CD4-positive, alpha-beta T cell (primary cell): ENCODE measurements at places on chromosomes 13 and 19. TPM values are rescaled to one million over a fixed set of nuclear protein-coding genes. Genes with fewer than 3 reads are reported as not detected.

DNA sequence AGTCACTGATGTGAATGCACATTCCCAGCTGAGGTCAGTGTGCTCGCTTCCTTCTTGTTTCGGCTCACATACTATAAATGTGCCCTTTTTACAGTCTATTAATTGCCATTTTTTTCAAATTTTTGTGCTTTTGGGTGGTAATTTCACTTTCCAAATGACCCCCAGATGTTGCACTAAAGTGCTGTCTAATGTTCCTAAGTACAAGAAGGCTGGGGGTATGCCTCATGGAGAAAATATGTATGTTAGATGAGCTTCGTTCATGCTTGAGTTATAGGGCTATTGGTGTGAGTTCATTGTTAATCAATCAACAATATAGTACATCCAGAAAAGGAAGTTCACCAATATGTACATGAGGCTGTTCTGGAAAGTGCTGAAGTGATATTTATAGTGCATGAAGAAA lies 84.7 kb downstream of the KL start:
- DNase-seq, result no peak

DNA sequence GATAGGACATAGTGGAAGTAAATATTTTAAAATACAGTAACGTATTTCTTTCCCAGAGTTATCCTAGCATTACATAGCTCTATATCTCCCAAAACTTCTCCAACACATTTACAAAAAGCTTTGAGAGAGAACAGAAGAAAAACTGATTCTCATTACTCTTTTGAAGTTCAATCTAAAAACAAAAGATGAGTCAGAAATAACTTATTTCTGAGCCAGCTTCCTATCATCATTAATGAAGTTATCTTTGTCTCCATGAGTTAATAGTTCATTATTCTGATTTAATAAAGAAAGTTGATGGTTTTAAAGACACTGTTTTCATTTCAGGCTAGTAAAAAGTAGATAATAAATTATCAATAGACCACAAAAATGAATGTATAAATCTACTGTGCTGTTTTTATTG lies 446.7 kb upstream of the SPRY2 start:
- DNase-seq, result no peak

- no peak for DNase-seq
Observed at GRCh38 chr19:55493052-55493644, 4.9 kb downstream of the SSC5D start.

Gene PARP4
- 29.5 TPM for total RNA-seq

Gene WDR87
- not detected for total RNA-seq

GRCh38 chr19:44685877-44686276 lies 13.1 kb upstream of the CEACAM16 start:
- DNase-seq, result no peak

Gene LYPD5
- total RNA-seq, result not detected

- no peak for DNase-seq
Observed at GRCh38 chr19:2266183-2266993, 10.2 kb upstream of the JSRP1 start.

GRCh38 chr19:13033244-13033643 lies 38.0 kb downstream of the NFIX start:
- no peak for DNase-seq

DNA sequence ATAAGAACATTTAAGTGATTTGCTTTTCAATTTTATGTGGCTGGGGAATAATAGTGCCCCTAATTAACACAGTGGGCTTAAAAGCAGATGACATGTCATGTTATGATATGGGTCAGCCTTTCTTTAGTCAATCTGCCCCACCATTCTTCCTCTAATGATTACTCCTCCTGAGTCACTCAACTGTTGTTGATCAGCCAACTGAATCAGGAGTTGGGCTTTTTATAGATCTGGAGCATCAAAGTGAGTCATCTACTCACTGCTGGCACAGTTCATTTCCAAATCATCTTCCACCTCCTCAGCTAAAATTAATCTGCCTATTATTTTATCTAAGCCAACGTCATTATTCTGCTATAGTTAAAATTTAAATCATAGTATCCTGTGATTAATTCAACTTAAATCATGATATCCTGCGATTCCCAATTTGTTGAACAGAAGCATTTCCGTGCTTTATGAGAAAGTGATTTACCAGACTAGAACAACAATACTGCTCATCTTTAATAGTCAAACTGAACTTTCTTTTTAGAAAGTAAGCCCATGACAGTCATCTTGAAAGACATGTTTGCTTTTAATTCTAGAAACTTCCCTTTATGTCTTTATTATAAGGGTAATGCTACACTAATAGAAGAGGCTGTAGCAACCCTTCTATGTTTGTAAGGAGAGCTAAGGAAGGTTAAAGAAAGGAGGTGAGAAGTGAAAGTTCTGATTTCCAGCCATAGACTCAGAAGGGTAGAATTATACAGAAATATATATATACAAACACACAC lies 551.4 kb downstream of the TBC1D4 start:
- no peak for DNase-seq

Gene SBK3
- not detected for total RNA-seq

- no peak for DNase-seq
Observed at GRCh38 chr19:40314656-40315055, 29.5 kb upstream of the AKT2 start.

DNA sequence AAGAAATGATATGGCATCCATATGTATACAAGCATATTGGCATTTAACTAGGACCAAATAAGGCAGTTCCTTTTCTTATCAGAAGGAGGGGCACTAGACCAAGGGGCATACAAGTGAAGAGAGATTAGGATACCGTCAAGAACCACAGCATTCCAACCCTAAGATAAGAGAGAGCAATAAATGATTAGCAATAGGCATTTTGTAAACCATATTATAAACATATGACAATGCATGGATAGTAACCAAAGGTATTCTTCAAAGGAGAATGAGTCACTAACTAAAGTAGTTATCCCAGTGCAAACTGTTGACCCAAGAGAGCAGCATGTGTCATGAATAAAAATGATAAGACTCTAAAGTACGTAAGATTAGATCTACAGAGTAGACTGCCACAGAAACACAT lies 500.9 kb upstream of the HTR2A start:
- DNase-seq, result no peak

Gene SPACA7
- total RNA-seq, result not detected

- DNase-seq, result no peak
Observed at GRCh38 chr13:23575632-23576031, 5.4 kb downstream of the TNFRSF19 start.
